ENCODE measurements at places on chromosomes 2 and 18.

GRCh38 chr18:57029761-57030160, 117.1 kb upstream of the BOD1L2 start:
- DNase-seq: no peak

DNA sequence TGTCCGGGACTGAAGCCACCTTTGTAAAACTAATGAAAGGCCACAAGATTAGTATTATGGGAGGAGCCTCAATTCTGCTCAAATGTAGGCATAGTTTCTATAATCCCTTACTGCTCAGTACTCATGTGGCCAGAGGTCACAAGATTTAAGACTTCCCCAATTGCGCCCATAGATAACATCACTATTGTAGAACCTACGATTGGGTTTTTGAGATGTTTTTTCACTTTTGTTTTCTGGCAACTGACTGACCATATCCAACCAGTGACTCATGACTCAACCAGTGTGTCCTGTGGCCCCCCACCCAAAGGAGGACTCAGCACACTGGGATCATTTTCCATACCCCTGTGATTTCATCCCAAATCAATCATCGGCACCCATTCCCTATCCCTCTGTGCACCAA, 15.2 kb upstream of the TSPYL6 start:
- no peak for DNase-seq

DNA sequence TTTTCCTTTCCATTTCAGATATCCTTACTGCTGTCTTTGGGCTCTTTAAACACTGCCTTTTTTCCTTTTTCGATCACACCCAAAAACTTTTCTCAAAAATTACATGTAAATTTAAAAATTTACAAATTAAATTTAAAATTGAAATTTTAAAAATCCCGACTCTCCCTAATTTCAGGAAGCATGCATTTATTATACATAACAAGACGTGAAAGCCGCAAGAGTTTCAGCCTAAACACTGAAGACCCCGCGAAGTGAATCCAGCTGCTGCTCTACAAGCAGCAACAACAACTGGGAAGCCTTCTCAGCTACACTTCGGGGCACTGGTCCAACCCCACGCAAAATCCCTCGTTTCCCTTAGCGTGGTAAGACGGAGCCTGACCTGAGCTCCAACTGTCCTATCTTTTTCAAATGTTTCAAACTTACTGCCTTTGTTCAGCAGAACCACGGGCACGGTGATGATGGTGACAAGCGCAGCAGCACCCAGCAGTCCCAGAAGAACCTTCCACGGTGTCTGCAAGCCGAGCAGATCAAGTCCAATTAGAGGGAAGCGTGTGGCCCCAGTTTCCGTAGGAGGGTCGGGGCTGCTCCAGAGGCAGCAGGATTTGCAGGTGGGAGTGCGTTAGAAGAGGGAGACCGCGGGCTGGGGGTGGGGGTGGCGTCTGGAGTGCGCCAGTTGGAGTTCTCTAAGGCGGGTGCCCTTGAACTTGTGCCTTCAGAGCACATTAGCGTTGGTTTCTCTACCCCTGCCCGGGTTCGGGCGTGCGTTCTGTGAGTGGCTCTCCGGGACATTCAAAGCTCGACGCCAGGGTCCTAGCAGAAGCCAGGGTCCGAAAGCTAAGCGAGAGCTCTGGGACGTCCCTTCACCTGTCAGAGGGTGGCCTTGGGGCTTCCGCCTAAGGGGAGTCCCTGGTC, 783 bp downstream of the DPP4 start:
- no peak for DNase-seq

DNA sequence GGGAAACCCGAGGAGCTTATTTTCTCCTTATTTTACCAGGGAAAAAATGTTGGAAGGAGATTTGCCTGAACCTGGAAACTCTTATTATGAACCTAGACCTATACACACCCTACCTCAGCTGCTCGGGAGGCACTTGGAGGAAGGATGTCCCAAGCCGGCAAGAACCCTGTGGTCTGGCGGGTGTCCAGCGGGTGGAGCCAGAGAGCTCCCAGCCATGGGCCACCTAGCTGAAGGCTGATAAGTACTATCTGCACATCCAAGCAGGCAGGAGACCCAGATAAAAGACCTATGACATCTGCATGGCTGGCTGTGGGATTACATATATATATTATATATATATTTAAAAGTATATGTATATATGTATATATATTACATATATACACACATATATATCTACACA, 1.1 kb upstream of the SLC14A1 start:
- DNase-seq: peak; percentile 72

DNA sequence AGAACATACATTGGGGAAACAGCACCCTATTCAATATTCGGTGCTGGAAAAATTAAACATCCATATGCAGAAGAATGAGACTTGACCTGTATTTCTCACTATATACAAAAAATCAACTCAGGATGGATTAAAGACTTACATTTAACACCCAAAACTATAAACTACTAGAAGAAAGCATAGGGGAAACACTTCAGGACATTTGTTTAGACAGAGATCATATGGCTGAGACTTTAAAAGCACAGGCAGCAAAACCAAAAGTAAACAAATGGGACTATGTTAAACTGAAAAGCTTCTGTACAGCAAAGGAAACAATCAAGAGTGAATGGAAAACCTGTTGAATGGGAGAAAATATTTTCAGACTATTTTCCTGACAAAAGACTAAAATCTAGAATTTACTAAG, 1694.1 kb upstream of the CELF4 start:
- DNase-seq: no peak

GRCh38 chr2:1642066-1642861, 102.1 kb downstream of the PXDN start:
- DNase-seq: peak; percentile 74

DNA sequence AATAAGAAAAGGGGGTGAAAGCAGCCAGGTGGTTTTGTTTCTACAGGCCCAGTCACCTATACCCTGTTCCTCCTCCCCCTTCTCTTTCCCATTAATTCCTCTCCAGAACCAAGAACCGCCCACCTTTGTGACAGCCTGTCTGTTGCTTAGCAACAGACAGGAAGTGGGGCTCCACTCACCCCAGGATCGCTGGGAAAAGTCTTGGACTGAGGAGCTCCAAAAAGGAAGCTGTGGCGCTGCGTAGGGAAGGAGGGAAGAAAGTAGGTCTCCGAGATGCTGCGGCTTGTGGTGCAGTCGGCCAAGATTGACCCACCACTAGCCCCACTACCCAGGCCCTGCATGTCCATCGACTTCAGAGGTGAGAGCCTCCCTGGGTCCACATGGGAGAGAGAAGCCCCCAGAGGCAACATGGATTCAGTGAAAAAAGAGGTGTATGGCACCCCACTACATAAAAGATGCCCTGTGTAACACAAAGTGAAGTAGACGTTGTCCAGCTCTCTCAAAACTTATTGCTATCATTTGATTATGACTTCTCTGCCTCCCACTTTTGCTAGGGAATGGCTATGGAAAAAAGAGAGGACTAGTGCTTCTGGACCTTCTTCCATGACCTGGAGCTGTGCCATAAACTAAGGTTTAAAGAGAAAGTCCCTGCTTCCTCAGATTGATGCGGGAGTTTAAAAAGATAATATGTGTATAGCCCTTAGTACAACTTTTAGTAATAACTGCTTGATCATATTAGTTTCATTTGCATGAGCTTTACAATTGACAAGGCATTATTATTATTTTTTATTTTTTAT, at the start of gene FER1L5:
Gene FER1L5 (plus strand): TSS at position 201 of the 797 bp plus-strand sequence. CDS start 73 bp downstream, at position 274.
- DNase-seq: peak; percentile 79
